ENCODE measurements at places on chromosomes 1 and 21.
A peak's percentile ranks its signal among the peaks of the same experiment; 100 is the strongest.

DNA sequence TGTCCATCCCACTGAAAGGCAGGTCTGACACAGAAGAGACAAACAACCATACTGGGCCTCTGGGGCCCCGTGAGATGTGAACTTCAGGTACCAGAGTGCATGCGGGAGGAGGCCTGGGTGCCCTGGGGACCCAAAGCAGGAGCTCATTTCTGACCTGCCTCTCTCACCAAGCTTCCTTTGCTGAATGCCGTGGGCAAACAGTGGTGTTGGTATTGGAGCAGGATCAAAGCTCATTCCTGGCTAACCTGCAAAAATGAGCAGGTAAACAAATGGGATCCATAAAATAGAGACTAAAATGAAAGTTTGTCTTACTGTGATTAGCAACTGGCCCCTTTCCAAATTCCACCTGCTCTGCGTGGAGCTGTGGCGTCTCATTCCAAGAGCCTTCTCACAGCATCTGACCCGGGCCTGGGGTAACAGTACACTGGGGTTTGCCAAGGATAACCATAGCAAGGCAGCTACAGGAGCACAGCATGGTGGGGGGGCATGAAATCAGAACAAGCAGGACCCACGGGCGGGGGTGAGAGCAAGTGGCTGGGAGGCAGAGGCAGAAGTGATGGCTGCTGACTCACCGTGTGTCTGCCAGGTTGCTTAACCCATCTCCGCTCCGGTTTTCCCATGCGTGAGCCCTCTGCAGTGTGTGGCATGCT is 103.6 kb downstream of the KIF26B start:
- DNase-seq = no peak

DNA sequence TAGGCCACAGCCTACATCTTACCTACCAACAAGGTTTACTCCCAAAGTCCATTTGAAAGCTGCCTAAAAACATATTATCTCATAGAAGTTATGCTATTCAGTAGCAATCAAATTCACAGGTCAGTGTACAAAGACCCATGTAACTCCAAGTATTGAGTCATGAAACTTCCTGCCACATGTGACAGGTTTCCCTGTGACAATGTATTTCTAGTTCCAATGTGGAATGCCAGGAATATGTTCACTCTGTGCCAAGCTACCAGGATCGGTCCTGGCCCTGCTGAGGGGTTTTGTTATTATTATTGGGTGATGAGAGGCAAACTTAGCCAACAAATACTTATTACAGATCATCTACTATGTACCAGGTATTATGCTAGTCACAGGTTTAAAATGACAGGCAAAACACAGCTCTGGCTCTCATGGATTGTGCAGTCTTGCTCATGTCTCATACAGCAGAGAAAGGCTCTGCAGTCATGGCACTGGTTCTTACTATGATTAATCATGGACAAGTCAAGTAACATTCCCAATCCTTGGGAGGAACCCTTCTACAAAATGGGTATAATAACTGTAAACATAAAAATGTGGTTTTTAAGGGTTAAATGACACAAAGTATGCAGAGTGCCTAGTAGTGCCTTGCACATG is 22.5 kb downstream of the DPH5 start:
- no peak for DNase-seq

GRCh38 chr1:52423771-52424170 is 19.4 kb downstream of the PRPF38A start:
- DNase-seq = peak; percentile 41

DNA sequence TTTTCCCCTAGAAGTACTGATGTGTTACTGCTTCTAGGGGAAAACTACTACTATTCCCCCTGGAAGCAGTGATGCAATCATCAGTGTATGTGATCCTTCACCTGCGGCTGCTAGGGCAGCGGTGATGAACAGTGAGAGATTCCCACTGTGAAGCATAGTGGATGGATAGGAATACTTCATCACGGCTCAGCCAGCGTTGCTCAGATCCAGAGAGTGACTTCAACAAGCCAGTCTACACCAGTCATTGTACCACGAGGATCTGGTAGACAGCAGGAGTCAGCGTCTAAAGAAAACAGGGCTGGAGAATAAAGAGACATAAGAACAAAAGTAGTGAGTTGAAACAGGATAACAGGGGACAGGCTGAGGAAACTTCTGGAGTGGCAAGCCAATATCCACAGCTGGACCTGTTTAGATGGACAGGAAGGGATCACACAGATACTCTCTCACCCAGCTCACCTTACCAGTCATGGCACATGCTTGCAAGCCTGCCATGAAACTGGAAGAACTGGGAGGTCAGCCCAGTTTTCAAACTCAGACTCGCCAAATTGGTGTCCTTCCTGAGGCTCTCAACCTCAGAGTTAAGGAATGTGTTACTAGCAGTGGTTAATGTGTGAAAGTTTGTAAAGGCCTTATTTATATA is 42.4 kb upstream of the LRRC52 start:
- DNase-seq = no peak

- DNase-seq = no peak
Measured at GRCh38 chr1:9561429-9561828, 22.2 kb downstream of the SLC25A33 start.

DNA sequence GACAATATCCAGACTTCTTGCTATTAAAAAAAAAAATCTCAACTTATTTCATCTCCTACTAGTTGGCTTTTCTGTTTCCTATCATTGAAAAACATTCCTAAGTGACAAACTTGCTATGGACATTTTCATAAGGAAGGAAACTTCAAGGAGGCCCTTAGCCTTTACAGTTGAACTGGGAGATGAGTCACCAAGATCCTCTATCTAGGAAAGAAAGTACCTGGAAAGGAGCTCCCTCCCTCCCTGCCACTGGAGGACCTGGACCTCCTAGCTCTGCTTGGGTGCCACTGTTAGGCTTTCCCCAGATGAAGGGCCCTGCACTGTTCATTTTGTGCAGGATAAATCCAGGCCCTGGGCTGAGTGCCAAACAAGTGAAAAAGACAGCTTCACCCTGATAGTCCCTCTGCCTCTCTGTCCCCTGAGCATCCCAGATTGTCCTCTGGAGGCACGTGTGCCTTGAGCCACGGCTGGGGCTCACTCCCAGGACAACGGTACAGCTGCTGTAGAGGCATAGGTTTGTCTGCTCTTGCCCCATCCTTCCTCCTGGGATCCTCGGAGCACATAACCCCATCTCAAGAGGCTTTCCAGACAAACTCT is 40.2 kb upstream of the SOX13 start:
- no peak for DNase-seq

GRCh38 chr1:106063510-106063909 is 993.0 kb upstream of the PRMT6 start:
- no peak for DNase-seq

GRCh38 chr21:35079181-35079580 is 30.1 kb upstream of the RUNX1 start:
- no peak for DNase-seq

DNA sequence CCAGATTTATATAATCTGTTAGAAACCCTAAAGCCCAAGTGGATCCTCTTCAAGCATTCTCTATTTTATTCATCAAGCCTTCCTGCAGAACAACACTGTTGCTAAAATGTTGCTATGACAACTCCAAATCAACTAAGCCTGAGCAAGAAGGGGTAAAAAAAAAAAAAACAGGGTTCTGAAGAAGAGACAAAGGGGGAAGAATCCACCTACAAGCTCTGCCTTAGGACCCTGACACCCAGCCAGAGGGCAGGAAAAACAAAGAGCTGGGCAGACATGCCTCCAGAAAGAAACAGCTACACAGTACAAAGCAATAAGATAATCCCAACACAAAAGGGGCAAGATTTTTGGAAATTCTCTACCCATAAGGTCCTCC is 1.3 kb downstream of the USF1 start:
- no peak for DNase-seq

GRCh38 chr1:193083365-193084088 is 21.7 kb downstream of the GLRX2 start:
- no peak for DNase-seq

DNA sequence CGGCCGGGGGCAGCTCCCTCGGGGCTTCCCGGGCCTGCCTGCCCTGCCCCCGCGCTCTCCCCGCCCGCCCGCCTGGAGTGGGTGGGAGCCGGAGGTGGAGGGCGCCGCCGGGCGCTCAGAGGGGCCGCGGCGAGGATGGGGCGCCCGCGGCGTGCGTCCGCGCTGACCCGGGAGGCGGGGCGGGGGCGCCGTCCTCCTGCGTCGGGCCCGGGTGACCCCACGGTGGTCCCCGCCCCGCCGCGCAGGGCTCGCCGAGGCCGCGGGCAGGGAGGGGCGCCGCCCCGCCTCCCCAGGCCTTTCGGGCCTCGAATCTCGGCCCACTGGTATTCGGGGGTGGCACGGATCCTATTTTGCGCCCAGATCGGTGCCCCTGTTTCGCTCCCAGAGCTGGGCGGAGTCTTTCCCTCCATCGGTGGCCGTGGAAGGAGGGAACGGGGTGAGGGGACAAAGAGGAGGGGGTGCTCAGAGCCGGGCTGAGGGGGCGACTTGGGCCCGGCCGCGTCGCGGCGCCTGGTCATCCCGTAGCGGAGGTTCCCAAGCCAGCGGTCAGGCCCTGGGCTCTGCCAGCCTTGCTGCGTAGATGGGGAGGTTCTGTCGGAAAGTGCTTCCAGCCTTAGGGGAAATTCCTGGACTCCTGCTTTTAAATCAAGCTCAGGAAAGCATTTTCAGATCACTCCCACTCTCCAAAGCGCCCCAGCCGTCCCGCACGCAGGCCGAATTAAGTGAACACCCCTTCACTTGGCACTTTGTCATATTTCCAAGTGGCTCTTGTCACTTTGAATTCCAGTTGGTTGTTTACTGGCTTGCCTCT is 545 bp downstream of the PATJ start:
- DNase-seq = no peak

DNA sequence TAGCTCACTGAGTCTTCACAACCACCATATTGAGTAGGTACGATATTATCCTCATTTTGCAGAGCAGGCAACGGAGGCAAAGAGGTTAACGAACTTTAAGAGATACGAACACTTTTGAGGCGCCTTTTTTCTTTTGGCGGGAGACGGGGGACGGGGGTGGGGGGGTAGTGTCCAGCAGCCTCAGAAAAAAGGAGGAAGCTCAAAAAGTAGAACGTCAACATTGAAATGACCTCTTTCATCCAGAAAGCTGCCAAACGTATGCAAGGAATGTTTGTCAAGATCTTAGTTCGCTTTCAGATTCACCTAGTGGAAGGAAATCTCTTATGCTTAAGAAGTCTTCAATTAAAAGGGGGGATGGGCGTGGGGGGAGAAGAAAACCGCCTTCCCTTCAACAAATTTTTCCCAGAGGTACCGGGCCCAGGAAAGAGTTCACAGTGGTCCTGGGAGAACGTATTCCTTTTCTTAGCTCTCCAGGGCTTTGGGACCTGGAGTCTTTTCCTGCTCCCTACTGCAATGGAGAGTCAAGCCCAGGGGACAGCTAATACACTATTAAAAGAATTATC is 1.1 kb upstream of the PCAT6 start:
- DNase-seq = no peak

GRCh38 chr1:203338335-203339036 is 12.4 kb downstream of the FMOD start:
- DNase-seq = no peak

DNA sequence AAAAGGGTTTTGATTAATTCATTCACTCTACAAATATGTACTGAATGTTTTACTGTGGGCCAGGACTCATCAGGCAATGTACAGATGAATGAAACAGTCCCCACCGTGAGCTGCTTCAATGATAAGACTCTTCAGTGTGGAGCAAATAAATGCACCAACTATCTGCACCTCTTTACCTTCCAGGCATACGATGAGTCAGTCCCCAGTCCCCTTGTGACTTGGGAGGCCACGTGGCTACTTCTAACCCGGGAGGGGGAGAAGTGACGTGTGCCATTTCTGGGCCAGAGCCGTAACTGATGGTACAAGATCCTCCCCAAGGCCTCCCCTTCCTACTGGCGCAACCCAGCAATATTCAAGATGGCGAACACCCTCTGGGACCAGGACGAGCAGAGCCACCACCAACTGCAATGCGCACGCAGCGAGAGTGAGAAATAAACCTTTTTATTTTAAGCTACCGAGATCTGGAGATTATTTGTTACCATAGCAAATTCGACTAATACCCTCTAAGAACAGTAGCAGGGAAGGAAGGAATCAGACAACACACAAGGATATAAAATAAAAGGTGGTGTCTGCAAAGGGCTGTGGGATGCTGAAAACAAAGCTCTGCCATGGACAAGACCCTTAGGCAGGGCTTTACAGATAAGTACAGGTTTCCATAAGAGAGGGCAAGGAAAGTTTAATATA is 74.5 kb downstream of the NPHP4 start:
- no peak for DNase-seq

DNA sequence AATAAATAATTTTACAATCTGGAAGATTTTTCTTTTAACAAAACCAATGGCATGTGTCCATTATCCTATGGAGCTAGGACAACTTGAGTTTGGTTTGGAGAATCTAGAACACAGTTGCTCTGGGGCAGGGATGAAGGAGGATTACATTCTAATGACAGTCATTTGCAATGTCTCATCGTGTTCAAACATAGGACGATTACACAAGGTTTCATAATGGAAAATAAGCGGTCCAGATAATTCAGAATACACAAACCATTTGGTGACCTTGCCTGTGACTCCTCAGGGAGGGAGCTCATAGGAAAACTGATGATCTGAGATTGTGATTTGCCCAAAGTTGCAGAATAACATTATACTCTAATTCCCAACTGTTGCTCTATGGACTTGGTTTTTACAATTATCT is 27.6 kb upstream of the RGL1 start:
- DNase-seq = no peak

DNA sequence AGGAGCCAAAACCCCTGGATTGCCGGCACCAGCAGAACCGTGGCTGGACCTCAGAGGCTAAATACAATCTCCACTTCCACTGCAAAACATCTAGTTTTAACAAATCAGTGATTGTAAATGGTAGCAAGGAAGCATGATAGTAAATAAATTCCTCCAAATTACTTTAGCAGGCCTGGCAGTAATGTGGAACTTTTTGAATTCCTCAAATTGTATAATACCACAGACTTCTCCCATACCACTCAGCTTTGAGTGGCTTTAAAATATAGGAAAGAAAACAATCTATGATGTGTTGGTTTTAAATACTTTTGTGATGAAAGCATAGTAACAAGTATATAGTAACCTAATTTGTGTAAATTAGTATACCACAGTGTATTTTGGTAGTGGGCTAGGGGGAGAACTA is 34.1 kb downstream of the NIBAN1 start:
- DNase-seq = no peak

DNA sequence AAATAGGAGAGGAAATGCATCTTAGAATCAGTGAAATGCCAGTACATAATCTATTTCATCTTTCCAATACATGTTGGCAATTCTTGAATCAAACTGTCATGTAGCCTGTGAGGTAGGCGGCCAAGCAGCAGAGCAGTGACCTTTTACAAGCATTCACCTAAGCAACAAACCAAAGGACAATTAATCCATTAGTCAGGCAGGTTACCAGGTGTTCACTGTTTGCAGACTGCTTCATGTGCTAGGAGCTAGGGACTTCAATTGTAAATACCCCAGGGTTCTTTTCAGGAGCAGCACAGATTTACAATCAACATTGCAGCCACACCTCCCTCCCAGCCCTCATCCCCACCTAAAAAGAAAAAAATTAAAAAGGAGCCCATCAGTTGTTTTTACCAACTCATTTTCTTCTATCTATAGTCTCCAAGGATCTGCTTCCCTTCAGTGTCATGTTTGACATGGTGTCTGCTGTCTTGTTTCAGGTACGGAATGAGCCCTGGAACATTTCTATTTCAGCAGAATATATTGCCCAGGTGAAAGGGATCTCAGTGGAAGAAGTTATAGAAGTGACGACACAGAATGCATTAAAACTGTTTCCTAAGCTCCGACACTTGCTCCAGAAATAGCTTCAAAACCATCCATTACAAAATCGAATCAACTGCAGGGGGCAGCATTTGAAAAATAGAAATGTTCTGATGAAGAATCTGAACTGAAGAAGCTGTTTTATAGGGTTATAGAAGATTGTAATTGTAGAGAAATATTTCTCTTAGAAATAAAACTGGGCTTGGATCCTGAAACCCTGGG is 23.0 kb downstream of the TATDN3 start:
- no peak for DNase-seq

GRCh38 chr21:35050348-35051286 is 1.5 kb upstream of the RUNX1 start:
- no peak for DNase-seq
